Esophagus squamous epithelium (tissue), 5 donors: ENCODE measurements at places on chromosomes 4 and X.

- no peak for DNase-seq
Observed at GRCh38 chrX:30533266-30533665, 44.3 kb downstream of the TASL start.

DNA sequence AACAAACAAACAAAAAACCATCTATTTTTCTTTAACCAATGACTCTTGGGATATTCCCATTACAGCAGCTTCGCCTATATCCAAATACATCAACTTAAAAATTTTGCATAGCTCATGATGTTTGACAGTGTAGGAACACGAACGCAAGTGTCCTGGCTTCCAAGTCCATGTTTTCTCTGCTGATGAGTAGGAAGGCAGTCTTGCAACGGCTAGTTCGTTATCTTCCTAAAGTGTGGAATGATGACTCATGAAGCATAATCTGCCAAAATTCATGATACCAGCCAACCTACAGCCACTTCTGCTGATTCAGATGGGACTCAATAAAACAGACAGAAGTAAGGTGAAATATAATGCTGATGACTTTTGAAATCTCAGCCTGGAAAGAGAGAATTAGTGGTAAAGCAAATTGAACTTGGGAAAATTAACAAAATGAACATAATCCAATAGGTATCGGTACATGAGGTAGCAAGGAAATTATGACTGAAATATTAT is 6.4 kb upstream of the SEPTIN11 start:
- no peak for DNase-seq

GRCh38 chrX:68652326-68653170 is 5.1 kb downstream of the STARD8 start:
- no peak for DNase-seq

- DNase-seq: no peak
Observed at GRCh38 chr4:4590546-4590945, 48.7 kb upstream of the STX18 start.

GRCh38 chr4:4601803-4602369 is 60.0 kb upstream of the STX18 start:
- DNase-seq: no peak

DNA sequence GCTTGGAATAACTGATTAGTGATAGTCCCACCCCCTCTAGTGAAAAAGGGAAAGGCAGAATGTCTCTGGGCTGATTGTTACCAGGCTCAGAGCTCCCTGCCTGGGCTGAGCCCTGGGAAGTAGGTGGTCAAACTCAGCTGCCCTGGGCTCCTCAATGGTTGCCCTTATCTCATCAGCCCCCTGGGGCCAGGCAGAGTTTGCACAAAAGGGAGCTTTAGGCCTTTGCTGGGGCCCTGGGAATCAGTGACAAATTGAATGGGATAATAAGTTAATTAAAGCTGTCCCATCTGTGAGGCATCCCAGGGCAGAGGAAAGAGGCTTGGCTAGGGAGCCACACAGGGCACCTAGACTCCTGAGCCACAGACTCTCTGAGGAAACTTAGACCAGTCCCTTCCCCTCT is 89.0 kb downstream of the EFNB1 start:
- no peak for DNase-seq

DNA sequence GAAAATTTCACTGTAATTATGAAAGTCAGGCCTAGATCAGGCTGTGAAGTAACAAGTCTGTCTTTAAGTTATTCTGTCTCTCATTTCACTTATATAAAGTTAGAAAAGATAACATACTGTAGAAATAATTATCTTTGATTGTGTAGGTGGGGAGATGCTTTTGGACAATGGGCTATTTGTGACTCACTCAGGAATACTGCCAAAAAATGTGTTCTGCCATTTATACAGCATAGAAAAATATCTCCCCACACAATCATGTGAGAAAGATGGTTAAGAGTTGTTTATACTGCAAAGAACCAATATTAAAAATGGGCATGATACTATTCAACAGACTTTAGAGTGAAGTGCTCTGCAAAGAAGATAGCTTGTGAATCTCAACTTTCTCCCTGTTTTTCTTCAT is 95.0 kb upstream of the GABRA2 start:
- DNase-seq: no peak

GRCh38 chr4:3308691-3309090 is 15.9 kb downstream of the RGS12 start:
- DNase-seq: no peak

DNA sequence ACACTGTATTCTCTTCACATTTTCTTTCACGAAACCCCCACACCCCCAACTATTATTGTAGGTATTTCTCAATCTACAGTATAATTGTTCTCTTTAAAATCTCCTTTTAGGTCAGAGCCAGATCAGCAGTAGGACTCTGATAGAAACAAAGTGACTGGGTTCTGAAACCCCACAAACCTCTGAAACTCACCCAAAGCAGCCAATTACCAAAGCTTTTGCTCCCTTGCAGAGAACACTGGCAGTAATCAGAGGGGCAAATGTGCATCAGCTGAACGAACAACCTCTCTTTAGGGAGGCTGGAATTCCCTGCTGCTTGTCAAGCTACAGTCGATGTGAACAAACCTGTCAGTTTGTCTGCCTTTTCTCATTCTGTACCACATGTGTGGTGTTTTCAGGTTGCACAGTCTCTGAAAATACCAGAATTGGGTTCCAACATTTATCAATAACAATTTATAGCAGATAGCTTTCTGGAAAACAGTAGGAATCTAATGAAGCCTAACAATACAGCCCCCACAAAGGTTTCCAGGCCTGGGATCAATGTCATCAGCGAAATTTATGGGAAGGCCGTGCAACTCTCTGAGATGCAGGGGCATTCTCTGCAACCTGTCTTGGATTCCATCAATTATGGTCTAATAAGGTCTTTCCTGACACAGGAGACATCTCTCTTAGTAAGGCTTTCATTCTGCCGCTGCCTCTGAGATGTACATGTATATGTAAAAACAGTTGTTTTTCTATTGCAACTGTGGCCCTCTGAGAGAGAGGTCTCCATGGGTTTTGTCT is 395.9 kb downstream of the GPAT3 start:
- no peak for DNase-seq

DNA sequence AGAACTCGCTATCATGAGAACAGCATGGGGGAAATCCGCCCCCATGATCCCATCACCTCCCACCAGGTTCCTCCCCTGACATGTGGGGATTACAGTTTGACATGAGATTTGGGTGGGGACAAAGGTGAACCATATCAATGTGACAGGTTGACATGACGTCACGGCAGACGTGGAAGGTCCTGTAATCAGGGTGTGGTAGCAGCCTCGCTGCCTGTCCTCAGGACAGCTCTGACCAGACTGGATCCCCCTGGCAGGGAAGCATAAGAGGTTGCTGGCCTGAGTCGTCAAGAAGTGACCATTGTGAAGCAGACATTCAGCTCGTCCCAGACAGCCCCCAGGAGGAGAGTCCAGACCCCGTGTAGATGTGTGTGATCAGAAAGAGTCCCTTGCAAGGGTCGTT is 104.6 kb downstream of the TNIP2 start:
- DNase-seq: no peak

DNA sequence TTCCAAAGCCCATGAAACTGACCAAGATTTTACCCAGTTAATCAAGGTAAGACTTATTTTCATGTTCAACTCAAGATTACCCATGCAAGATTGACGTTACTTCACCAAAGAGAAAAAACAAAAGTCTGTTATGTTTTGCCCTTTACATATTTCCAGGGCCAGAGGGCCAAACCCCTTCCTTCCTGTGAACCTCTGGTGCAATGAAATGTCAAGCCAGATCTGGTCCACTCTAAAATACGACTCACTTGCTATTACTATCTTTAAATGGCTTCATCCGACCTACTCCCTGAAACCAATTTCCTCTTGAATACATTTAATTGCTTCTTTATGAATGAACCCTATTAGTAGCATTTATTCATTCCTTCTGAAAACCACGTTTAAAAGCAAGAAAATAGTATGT is 33.0 kb downstream of the TSPAN5 start:
- no peak for DNase-seq

- no peak for DNase-seq
Observed at GRCh38 chrX:104565791-104566680, at the start of gene IL1RAPL2. Gene IL1RAPL2, plus strand, starts transcription at chrX:104566199.

DNA sequence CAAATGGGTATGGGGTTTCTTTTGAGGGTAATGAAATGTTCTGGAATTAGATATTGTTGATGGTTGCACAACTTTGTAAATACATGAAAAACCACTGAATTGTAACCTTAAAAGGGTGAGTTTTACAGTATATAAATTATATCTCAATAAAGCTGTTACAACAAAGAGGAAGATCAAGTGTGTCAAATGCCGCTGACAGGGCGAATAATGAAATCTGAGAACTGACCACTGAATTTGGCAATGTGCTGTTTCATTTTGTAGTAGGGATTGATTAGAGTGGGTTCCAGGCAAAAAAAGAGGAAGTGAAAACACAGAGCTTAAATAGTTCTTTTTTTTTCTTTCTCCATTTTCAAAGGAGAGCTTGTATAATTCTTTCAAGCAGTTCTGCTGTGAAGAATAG is 161.1 kb upstream of the NAP1L5 start:
- no peak for DNase-seq

- no peak for DNase-seq
Observed at GRCh38 chrX:25968920-25969319, 169.2 kb upstream of the MAGEB18 start.

DNA sequence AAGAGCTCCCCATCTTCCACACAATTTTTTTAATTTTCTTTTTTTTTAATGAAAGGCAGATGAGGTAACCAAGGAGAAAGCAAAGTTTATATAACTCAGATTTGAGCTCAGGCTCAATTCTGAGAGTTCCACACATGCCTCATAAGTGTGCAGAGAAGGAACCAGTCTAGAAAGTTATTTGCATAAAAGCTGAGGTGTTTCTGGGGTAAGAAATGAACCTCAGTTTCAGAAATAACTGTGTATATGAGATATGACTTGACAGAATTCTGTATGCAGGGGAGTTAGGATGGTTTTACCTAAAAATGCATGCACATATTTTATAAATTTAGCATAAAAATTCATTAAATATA is 51.3 kb downstream of the DTHD1 start:
- no peak for DNase-seq

GRCh38 chr4:152590179-152591031 is 54.5 kb upstream of the FBXW7 start:
- no peak for DNase-seq

- no peak for DNase-seq
Observed at GRCh38 chr4:65791111-65791811, 121.0 kb upstream of the EPHA5 start.
